ENCODE measurements at places on chromosomes 5 and 9.

GRCh38 chr5:172862165-172862801 is 28.2 kb downstream of the ERGIC1 start:
- no peak for DNase-seq

DNA sequence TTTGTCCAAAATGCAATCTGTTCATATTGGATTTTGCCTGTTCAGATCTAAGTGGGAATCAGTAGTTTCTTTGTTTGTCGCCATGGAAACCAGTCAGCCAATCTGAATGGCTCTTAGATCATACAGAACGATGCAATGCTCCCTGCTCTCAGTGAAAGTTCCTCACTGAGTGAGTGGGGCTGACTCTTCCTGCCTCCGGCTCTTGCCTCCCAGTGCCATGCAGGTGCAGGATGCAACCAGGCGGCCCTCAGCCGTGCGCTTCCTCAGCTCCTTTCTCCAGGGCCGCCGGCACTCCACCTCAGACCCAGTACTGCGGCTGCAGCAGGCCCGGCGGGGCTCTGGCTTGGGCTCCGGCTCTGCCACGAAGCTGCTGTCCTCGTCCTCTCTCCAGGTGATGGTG is at the start of gene PTPDC1:
Gene PTPDC1 (plus strand): TSS at position 151 of the 400 bp plus-strand sequence. CDS start 67 bp downstream, at position 218.
- DNase-seq, result peak; percentile 77

DNA sequence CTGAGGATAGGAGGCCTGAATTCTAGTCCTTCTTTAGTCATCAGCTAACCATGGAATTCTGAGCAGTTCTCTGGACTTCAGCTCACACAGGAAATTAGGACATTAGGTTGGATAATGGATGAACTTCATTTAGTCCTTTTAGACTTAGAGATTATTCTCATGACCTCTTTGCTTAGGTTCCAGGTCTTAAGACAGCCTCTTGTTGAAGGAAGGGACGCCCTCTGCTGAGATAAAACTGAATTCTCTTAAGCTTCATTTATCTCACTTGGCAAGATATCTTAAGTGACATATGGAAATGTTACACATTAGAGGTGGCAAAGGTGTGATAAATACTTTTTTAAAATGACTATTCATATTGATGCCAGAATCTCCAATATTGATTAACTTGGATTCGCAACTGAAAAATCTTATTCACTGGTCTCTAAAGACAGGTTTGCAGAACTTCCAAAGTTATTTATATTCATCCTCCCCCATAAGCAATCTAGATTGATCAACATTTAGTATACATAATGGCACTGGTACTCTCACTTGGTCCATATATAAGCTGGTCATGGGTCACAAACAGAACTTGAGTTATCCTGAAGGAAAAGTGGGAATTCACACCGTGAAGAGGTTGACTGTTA is 16.9 kb upstream of the ZNF366 start:
- DNase-seq, result peak; percentile 79

- no peak for DNase-seq
Observed at GRCh38 chr9:131732636-131733289, 7.1 kb downstream of the RAPGEF1 start.

- DNase-seq, result peak; percentile 29
Observed at GRCh38 chr9:15485836-15486666, 24.7 kb downstream of the PSIP1 start.

- DNase-seq, result no peak
Observed at GRCh38 chr5:141590127-141590526, 28.7 kb downstream of the DIAPH1 start.

GRCh38 chr5:137563301-137563645 is 64.1 kb upstream of the SPOCK1 start:
- DNase-seq, result no peak
